ENCODE measurements at places on chromosomes 3 and 15.

DNA sequence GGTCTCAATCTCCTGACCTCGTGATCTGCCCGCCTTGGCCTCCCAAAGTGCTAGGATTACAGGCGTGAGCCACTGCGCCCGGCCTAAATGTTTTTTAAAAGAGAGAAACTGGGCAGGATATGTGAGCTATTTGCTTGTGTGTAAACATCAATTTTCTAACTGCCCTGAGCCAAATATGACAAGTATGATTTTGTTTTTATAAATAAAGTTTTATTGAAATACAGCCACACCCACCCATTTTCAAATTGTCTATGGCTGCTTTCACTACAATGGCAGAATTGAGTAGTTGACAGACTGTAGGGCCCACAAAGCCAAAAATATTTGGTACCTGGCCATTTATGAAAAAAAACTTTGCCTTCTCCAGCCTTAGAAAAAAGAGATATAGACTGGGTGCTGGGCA, 15.9 kb upstream of the HDC start:
- no peak for DNase-seq

GRCh38 chr3:35596335-35596995, 42.9 kb upstream of the ARPP21 start:
- DNase-seq = no peak

DNA sequence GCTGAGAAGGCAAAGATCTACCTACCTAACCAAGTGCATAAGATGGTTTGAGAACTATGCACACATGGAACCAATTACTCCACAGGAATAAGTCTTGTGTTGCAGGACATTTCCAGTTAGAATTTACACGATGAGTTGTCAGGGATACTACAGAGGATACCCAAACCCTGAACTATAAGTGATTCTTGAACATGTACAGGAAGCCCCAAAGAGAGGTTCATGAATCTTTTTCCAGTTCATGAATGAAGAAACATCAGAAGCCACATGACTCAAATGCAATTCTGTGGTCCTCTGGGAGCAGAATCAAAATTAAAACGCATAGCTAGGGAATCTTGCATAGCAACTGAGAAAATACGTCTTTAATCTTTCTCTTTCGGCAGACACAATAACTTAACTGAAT, 114.1 kb upstream of the LMCD1 start:
- no peak for DNase-seq

- no peak for DNase-seq
Observed at GRCh38 chr3:3286014-3286413, 106.5 kb upstream of the CRBN start.

GRCh38 chr3:153244961-153245360, 82.9 kb downstream of the RAP2B start:
- DNase-seq = no peak

- no peak for DNase-seq
Observed at GRCh38 chr3:21839592-21839991, 88.6 kb upstream of the ZNF385D start.

DNA sequence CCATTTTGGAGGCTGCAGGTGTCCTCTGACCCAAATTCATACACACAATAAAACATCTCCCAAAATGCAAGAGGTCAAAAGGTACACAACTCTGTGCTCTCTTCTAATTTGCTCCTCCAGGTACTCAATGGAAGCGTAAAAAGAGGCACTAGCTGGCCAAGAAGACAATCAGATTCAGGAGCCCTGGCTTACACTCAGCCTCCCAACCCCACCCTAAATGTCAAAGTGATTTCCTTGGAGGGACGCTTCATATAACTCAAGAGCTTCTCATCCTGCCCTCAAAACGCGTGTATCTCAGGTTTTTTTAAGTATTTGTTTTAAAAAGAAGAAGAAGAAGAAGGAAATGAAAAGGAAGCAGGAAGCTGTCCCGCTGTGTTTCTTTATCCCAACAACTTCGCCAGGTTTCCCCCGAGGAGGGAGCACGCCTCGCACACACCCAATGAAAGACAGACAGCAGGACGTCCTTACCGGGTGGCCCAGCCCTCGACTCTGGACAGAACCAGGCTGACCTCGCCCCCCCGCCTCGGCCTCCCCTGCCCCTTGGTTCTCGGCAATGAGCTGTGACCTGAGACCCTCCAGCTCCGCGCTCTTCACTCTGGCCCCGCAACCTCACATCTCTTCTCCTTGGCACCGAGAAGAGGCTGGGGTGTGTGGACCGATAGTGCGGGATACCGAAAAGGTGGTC, 620.7 kb upstream of the ZNF385D start:
- DNase-seq = no peak

GRCh38 chr15:63860155-63860554, 26.4 kb upstream of the HERC1 start:
- peak; percentile 6 for DNase-seq

GRCh38 chr15:85706779-85707518, 87.8 kb downstream of the KLHL25 start:
- no peak for DNase-seq

DNA sequence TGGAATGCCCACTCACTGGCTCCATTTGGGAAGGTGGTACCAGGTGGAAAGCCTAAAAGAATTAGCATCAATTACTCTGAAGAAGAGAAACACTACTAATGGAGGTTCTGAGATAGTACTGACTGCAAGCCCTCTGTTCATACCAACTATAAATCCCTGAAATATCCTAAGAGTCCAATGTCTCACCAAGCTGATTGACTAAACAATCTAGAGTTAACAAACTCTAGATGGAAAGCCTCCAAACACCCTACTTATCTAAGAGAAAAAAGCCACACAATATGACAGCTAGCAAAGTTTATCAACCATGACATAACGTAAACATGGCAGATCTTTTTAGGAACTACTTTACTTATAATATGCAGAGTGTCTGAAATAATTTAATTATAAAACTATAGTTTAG, 59.2 kb downstream of the GPR176 start:
- DNase-seq = no peak

GRCh38 chr15:63556246-63556645, 40.9 kb upstream of the FBXL22 start:
- no peak for DNase-seq

DNA sequence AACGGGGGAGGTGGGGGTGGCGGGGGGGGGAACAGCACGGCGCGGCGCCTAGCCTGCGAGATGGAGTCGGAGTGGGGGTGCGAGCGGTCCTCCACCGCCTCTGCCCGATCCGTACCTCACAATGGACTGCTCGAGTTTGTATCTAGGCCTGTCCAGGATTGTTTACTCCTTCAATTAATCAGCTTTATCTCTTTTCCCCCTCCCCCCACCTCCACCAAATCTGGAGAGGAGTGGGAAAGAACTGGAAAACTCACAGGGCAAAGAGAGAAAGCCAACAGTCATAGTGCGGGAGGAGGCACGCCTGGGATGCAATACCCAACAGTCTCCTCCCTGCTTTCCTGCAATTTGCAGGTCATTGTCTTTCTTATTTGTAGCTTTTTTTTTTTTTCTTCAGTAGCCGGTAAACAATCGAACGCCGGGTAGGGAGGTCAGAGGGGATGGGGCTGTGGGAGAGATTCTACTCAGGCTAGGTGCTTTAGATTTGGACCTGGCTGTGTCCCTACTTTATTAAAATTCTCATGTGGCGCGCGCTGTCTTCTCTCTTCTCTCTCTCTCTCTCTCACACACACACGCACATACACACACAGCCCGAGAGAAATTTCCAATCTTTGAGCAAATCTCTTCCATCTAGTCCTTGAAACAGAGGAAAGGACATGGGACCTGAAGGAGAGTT, 6.9 kb upstream of the MEIS2 start:
- DNase-seq = no peak

GRCh38 chr3:60010781-60011180, 961.0 kb upstream of the CFAP20DC start:
- no peak for DNase-seq
